Activated CD8-positive, alpha-beta memory T cell treated with anti-CD3 and anti-CD28 coated beads, Interleukin-2, amount 10 ng/mL, durations not matched to agents 7 days and 5 days (primary cell): ENCODE measurements at places on chromosomes 16 and 17. TPM values are rescaled to one million over a fixed set of nuclear protein-coding genes. Genes with fewer than 3 reads are reported as not detected.
A peak's percentile ranks its signal among the peaks of the same experiment; 100 is the strongest.

- DNase-seq = no peak
- H3K27ac ChIP-seq = no peak overlapping the region
- H3K27me3 ChIP-seq = peaks cover 12% of the 10 kb centered on the region
- no peak overlapping the region for H3K4me3 ChIP-seq
Observed at GRCh38 chr17:74270333-74270732, 3.7 kb upstream of the DNAI2 start.

GRCh38 chr16:49513040-49513439 is 139.4 kb downstream of the C16orf78 start:
- no peak overlapping the region for H3K4me3 ChIP-seq
- no peaks in the 10 kb centered on the region for H3K4me1 ChIP-seq
- no peak overlapping the region for H3K27ac ChIP-seq
- no peaks in the 10 kb centered on the region for H3K27me3 ChIP-seq
- no peaks in the 10 kb centered on the region for H3K36me3 ChIP-seq

GRCh38 chr16:20395946-20396345 is 8.6 kb downstream of the PDILT start:
- H3K27ac ChIP-seq = no peak overlapping the region
- no peak overlapping the region for H3K4me3 ChIP-seq
- no peak for DNase-seq
- no peaks in the 10 kb centered on the region for H3K36me3 ChIP-seq
- no peaks in the 10 kb centered on the region for H3K4me1 ChIP-seq

- peaks cover 35% of the 10 kb centered on the region for H3K4me1 ChIP-seq
- no peak overlapping the region for H3K4me3 ChIP-seq
- H3K36me3 ChIP-seq = peaks cover 4% of the 10 kb centered on the region
- peaks cover 4% of the 10 kb centered on the region for H3K27me3 ChIP-seq
- DNase-seq = peak; percentile 81
Observed at GRCh38 chr16:31382485-31383161, 10.5 kb upstream of the ITGAD start.

DNA sequence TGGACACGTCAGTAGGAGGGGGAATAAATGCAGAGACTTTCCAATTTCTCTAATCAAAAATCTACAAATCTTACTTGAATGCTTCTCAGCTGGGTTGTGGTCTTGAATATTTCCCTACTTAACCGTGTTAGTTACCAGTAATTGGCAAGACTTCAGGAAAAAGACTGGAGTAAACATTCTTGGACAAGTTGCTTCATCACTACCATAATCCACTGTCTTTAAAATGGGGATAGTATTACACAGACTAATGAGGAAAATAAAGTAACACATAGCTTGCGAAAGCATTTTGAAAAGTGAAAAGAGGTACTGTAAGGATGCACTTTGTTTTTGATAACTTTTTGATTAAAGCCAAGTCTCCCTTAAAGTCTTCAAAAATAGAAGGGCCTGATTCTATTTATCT is 18.4 kb downstream of the MYH1 start:
- H3K27ac ChIP-seq = no peak overlapping the region
- H3K36me3 ChIP-seq = no peaks in the 10 kb centered on the region
- DNase-seq = no peak
- H3K4me3 ChIP-seq = no peak overlapping the region
- H3K4me1 ChIP-seq = no peaks in the 10 kb centered on the region

- H3K4me1 ChIP-seq = peaks cover 29% of the 10 kb centered on the region
- H3K27me3 ChIP-seq = no peaks in the 10 kb centered on the region
- DNase-seq = peak; percentile 72
- H3K4me3 ChIP-seq = peak overlapping the region; percentile 47
Observed at GRCh38 chr17:49646391-49647255, 31.3 kb downstream of the SPOP start.

BRIP1 gene
- 30.6 TPM for total RNA-seq

TBC1D3K gene
- total RNA-seq = not detected

KRT9 gene
- total RNA-seq = not detected

CCL13 gene
- not detected for total RNA-seq

TMEM204 gene
- 37.1 TPM for total RNA-seq
